ENCODE measurements at places on chromosomes 12 and 14. TPM values are rescaled to one million over a fixed set of nuclear protein-coding genes. Genes with fewer than 3 reads are reported as not detected.

GRCh38 chr12:43288671-43289425 lies 263.2 kb downstream of the ADAMTS20 start:
- DNase-seq = no peak

DNA sequence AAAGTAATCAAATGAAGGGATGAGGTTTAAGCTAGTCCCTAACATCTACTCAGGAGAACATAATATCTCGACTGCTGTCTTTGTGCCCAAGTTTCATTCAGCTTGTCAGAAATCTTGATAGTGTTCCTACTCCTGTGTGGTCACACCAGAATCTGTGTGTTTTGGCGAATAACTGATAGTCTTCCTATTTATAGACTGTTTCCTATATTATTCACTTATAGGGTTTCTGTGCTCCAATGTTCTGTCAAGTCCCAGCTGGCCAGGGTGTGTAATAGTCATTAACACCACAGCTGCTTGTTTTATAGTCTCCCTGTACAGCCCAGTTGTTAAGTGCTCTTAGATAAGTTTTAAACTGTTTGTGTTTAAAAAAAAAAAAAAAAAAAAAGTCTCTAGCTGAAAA lies 45.9 kb downstream of the GPR135 start:
- no peak for DNase-seq

DNA sequence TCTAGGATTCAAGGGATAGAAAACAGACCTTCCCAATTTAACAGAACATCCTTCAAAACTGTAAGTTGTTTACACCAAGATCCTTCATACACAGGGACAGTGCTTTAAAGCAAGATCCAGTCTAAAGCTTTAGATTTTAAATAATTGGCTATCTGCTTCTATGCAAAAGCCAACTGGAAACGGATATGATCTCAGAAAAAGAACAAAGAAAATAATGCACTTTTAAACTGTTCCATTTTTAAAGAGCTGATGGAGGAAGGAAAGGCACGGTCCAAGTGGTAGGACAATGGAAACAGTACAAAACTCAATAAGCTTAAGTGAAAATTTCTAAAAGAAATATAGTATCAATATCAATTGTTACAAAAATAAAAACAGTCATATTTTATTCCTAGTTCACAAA lies 27.7 kb downstream of the LRP6 start:
- DNase-seq = no peak

GRCh38 chr12:74897425-74898211 lies 312.0 kb downstream of the KCNC2 start:
- DNase-seq = no peak

DNA sequence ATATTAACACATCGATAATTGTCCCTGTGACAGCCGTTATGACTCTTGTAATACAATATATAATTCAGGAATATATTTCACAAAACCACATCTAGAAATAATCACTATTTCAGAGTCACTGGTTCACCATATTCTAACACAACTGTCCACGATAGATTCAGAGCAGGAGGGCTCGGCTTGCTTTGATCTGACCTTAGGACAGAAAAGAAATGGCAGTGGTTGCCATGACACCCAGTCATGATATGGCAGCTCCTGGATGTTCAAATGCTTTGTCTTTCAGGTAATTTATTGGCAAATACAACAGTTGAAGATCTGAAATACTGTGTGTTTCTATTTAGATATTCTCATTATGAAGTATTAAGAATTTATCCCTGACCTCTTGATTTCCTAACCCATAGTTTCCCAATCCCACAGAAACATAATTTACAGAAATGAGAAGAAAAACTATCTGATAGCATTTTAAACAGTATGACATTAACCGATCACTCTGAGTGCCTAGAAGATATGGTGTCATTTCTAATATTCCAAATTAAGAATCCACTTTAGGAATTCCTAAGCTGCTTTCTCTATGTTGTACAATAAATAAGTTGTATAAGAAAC lies 116.4 kb downstream of the EPS8 start:
- no peak for DNase-seq

DNA sequence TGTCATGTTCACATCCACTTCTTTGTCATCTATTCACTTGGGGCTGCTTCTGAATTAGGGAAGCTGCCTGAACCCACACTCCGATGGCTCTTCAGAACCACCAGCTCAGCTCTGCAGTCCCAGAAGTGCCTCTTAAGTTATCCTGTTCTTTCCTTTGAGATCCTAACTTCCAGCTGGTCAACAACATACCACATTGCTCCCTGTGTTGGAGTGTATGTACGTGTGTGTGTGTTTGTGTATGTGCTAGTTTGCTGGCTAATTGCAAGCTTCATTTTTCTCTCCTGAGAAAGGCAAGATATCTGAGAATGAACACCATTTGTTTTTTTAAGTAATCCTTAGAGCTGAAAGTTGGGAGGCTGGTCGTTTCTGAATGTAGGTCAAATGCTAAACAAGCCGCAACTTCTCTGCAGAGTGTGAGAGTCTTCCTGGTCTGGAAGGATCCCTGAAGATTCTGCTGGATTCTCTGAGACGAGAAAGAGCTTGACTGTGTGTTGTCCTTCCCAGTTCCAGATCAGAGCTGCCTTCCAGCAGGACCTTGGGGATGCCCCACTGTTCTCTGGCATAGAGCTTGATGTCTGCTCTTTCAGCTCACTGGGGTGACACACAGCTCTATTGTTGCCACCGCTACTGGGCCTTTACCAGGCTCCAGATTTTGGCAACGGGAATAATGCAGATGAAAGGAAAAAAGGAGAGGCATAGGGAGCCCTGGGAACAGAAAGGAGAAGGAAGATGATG lies 839 bp downstream of the GSG1 start:
- no peak for DNase-seq

GRCh38 chr12:127223731-127224130 lies 1043.2 kb upstream of the TMEM132C start:
- no peak for DNase-seq

DNA sequence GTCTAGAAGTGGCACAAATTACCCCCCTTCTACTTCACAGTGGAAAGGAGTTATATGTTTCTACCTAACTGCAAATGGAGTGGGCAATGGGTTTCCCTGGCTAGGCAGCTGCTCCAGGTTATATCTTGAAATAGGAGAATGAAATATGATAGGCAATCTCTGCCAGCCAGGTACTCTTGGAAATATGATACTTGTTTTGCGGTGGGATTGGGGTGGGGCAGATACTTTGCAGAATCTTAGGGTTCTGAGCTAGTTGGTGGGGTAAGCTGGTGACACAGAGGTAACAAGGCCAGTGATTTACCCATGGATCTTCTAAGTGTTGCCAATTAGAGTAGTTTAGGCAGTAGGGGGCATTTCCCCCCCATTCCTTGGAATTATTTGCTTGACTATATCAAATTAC lies 140.1 kb downstream of the ATP23 start:
- no peak for DNase-seq

- peak; percentile 45 for DNase-seq
Observed at GRCh38 chr12:48002773-48003218, 1.5 kb downstream of the COL2A1 start.

GRCh38 chr12:45708901-45709300 lies 20.6 kb upstream of the ARID2 start:
- no peak for DNase-seq

DNA sequence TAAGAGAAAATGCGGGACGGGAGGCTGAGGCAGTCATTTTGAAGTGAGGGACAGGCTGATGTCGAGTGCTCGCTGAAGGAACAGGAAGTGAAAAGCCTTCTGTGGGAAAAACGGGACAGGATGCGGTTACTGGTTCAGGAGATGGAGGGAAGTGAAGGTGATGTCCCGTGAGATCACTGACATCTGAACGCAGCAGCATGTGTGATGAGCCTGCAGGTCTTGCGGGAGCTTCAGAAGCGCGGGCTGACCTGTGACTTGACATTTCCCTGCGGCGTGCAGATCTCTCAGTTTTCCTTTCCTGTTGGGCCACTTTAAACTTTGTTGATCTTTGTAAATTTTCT lies 77.8 kb downstream of the DDX51 start:
- DNase-seq = no peak

DNA sequence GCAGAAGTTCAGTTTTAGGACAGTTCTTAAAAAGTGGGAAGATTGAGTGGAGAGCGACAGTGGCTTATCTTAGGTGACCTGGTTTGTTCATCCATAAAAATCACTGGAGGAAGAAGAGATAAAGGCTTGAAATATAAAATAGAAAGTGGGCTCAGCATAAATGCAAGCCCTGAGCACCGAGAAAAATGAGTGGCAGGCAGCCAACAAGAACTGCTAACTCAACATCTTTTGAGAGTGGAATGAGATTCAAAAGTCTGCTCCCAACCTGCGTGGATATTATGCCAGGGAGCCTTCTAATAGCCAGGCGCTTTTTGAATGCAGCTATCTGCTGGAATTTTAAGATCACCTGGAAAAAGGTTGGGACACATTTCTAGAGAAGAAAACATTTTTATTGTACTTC lies 666.5 kb downstream of the FLRT2 start:
- DNase-seq = no peak

Gene BRAP
- 19.7 TPM for total RNA-seq

Gene ACOT4
- total RNA-seq = 3.4 TPM

Gene POTEM
- total RNA-seq = not detected

Measured in left colon (tissue), 2 donors.